ENCODE measurements at places on chromosomes 2 and 18.
A peak's percentile ranks its signal among the peaks of the same experiment; 100 is the strongest.

DNA sequence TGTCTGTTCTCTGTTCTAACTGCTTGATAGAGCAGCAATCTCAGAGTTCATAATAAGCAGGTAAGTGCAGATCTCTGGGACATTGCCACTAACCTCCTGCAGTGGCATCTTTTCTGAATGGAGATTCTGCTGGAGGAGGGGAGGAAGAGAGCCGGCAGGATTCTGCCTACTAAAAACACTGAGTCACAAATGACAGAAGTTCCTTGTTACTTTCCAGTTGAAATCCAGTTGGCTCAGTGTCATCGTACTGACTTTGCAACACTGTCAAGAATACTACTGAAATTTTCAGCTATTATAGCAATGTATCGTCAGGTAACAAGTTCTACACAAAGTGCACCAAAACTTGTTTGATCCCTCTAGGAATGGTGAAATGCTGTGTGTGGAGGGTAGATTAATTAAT is 79.6 kb upstream of the ST6GAL2 start:
- peak; percentile 14 for DNase-seq

- DNase-seq = no peak
These were observed 44.1 kb downstream of the CABLES1 start for GRCh38 chr18:23179416-23179815.

GRCh38 chr18:61732854-61733253 is 160.0 kb downstream of the RNF152 start:
- DNase-seq = peak; percentile 20

DNA sequence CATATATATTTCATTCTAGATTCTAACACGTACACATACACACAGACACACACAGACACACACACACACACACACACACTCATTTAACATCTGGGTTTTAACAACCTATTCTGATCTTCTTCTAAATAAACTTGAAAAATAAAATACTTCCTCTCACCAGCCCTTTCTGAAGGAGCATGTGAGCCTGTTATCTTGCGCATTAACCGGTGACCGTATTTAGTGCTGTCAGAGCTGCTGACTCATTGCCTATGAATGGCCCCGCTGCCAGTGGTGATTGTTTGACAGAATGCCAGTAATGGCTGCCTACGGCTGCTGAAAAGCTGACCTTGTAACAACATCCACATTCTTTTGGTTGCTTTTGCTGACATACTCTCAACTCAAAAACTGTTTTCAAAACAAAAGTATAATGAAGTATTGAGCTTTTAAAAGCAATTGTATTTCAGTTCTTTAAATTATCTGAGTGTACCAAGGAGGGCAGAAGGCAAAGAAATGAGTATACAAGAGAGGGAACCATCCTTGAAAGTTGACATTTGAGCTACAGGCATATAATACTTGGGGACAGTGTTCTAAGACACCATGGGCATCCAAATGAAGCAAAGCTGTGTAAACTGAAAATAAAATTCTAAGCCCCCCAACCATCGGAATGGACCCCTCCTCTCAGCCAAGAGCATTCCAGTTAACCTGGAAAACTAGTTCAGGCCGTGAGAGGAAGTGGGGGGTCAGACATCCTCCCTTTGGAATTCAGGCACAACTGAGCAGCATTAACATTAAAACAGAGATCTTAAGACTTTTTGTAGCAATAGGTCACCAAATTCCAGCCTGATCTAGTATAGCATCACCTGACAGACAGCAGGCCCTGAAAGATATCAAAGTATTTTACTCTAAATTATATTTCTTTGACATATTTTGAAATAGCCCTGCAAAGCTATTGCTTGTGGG is 50.2 kb upstream of the DTNA start:
- DNase-seq = peak; percentile 96

- DNase-seq = peak; percentile 65
These were observed 95.0 kb downstream of the STRADB start for GRCh38 chr2:201546576-201546975.

- no peak for DNase-seq
These were observed 28.0 kb upstream of the INHBB start for GRCh38 chr2:120317916-120318315.

- DNase-seq = no peak
These were observed 103.9 kb upstream of the GULP1 start for GRCh38 chr2:188187726-188188125.

DNA sequence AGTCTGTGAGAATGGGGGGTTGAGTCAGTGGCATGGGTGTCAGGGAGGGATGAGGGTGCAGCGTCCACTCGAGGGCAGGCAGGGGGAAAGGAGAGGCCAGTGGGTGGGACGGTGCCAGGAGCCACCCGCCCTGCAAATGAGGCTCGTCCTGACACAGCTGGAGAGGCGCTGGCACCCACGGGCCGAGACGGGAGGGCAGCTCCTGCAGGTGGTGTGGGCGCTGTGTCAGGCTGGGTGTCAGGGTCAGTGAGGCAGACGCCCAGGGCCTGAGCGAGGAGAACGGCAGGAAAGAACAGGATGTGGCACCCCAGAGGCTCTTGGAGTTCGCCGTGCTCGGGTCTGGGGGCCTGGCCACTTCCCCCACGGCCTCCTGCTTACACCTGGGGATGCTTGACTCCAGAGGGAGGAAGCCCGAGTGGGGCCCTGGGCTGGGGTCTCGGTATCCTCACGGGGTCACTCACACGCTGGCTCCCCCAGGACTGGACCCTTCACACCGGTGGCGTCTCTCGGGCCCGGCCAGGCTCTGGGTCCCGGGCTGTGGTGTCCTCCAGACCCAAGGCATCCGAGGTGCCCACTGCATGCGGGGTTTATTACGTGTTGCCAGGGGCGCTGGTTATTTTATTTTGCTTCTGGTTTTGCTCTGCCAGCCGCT is 130.5 kb upstream of the CTDP1 start:
- no peak for DNase-seq

- no peak for DNase-seq
These were observed 9.0 kb upstream of the IL18R1 start for GRCh38 chr2:102346381-102347130.

- no peak for DNase-seq
These were observed 6.4 kb downstream of the PSME4 start for GRCh38 chr2:53964257-53964952.

GRCh38 chr2:169900686-169901085 is 73.4 kb downstream of the UBR3 start:
- DNase-seq = no peak

DNA sequence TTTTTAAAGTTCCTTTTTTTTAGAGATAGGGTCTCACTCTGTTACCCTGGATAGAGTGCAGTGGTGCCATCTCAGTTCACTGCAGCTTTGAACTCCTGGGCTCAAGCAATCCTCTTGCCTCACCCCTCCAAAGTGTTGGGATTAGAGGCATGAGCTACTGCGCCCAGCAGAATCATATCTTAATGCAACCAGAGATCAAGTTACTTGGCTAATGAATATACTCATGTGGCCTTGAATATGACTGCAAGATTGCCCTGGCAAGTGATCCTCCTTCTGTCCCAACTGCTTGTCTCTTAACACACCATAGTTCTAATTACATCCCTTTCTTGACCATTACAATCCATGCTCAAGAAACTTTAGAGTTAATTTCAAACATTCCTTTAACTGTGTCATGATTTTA is 133.5 kb downstream of the SRBD1 start:
- peak; percentile 44 for DNase-seq

DNA sequence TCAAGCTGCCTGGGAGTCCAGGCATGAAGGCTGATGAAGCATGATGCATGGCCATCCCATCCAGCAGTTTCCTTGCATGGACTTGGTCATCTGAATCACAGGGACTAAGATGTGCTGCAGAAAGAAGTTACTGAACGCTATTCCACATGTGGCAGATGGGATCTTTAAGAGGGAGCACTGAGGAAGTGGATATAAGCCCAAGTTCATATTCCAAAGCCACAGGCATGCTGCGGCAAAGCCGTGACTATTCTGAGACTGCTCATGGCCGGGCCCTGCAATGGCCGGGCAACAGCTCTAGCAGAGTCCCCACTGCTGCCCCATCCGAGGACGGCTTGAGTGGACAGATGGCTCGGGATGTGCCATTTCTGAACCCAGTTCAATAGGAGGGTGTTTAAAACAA is 61.5 kb downstream of the STPG4 start:
- DNase-seq = no peak

GRCh38 chr2:69464575-69464974 is 27.3 kb upstream of the NFU1 start:
- peak; percentile 29 for DNase-seq

GRCh38 chr2:157336137-157337010 is 10.8 kb upstream of the ERMN start:
- DNase-seq = peak; percentile 28

GRCh38 chr18:7146067-7146466 is 28.5 kb upstream of the LAMA1 start:
- DNase-seq = no peak

DNA sequence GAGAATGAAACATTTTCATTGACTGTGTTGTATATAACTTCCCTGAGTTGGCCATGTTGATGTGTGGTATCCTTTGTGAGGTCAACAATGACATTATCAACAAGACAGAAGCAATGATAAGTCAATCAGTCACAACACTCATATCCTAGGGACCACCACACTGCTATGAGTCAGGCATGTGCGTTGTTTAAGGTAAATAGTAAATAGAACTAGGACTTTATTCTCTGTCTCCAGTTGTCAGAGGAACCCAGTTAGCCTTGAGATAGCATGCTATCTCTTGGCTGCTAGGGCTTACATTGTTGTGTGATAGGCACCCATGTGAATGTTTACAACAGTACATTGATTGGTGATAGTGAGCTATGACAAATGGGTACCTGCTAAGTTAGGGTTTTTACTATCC is 37.3 kb downstream of the GPD2 start:
- no peak for DNase-seq

DNA sequence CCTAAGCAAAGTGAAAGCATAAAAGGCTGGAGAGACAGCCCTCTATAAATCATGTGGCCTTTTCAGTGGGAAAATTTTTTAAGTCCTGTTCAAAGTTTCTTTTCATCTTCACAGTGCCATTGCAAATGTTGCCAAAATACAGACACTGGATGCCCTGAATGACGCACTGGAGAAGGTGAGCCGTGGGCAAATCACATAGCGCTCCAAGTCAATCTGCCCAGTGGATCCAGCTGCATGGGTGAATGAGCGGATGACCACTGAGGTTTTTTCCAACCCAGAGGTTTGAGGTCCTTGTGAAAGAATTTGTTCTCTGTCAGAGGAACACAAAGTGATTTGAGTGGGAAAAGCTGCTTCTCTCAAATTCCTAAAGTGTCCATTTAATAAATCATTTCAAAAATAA is 11.8 kb downstream of the DAPL1 start:
- DNase-seq = no peak

DNA sequence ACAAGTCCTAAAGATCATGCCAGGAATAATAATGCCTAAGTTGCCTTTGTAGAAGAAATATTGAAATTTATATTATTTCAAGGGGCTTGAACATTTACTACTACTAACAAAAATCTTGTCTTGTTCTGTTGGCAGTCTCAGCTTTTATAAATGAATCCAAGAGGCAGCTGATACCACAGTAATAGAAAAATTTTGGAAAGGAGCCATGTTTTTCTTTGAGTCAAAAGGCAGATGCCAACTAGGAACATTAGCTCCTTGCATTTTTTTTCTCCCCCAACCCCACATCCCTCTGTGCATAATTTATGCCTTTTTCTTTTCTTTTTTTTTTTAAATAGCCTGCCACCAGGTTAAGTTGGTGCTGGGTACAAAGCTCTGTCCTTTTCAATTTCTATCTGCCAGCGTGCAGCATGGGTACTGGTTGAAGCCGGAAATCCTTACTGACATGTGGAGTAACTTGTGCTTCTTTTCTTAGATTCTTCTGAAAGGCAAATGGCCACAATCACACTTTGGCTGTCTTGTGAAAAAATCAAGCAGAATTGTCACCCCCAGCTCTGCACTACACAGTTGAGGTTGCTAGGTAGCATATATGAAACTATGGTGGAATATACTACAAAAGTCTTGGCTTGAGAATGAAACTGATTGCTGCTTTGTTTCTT is 98.8 kb downstream of the RHBDD1 start:
- peak; percentile 44 for DNase-seq

- no peak for DNase-seq
These were observed 812.5 kb downstream of the DCC start for GRCh38 chr18:53152476-53152875.

DNA sequence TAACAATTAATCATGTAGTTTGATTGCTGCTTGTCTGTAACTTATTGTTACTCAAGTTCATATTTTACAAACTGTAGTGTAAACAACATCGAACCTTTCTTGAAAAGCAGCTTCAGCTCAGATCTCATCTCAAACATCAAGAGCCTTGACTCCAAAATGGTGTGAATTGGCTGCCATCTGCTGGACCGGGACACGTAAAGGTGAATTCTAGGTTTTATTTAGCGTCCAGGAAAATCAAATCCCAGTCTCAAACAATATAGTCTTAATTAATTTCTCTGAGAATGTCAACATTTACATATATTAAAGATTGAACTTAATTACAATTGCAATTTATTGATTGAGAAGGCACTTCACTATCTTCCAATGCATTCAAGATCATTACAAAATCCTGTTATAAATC is 453.0 kb downstream of the GALR1 start:
- DNase-seq = no peak

- no peak for DNase-seq
These were observed 133.4 kb downstream of the STK39 start for GRCh38 chr2:168114040-168114439.

- DNase-seq = no peak
These were observed 7.6 kb downstream of the WDR35 start for GRCh38 chr2:19982268-19982667.

DNA sequence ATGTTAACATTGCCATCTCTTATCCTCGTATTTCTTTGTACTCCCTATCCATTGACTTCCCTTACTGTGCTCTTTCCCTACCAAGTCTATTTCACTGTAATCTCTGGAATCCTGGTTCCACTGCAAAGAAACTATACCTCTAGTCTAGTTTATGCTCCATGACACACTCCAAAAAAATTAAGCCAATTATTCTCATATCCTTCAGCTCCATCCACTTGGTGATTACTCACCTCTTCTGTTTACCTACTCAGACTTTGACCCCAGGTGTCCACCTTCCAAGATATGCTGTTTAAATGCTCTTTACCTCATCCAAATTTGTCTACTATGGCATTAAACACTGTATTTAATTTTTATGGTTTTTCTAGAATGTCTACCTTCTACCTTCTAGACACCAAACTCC is 137.9 kb downstream of the ATAD2B start:
- no peak for DNase-seq

DNA sequence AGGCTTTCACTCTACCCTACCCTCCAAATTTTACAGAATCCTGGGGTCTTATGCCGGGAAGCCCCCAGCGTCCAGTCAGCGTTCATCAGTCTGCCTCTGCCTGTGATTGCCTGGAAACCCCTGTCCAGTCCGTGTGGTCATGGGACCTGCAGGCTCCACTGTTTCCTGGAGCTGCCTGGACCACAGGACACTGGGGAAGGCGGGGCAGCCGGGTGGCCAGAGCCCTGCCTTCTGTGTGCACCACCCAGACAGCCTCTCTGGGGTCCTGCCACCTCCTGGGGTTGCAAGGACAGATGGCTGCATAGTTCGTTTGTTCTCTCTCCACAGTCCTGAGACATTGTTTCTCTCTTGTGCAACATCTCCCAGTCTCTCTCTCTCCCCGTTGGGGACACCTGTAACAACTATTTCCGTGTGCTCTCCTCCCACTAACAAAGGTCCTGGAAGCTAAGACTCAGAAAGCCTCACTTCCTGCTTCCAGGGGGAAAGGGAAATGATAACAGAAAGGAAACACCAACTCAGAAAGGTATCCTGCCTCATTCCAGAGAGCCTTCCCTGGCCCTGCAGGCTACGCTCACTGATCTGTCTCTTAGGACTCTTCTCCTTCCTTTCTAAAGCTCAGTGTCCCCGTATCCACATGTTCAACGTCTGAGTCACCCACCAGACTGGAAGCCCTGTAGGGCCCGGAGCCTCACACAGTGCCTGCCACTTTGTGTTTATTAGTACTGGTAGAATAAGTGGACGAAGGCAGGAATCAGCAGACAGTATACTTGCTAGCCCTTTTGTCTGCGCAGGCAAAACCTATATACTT is 192.8 kb upstream of the RAB12 start:
- DNase-seq = no peak

All from fibroblast of gingiva (primary cell).